Neural crest cell (in vitro differentiated cells): ENCODE measurements at places on chromosomes 11 and 22. TPM values are rescaled to one million over a fixed set of nuclear protein-coding genes. Genes with fewer than 3 reads are reported as not detected.

RFPL2 gene
- total RNA-seq, result 0.21 TPM in 1 of 2 replicates, not detected in the other

DNA sequence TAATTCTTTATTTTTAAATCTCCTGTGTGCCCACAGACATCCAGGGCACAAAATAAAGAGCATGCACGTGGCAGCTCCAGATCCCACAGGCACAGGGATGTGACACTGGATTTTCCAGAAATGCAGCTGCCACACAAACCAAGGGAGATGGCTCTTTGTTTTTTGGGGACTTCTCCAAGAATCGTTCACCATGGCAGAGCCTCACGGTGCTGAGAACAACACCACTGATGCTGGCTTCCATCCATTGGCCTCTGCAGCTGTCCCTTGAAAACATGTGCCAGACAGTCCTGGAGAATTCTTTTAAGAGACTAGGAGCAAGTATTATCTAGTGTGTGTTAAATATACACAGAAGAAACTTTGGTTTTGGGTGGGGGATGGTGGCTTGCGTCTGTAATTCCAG, 108.4 kb upstream of the SLC22A12 start:
- no peak overlapping the region for H3K4me3 ChIP-seq
- H3K4me1 ChIP-seq, result peaks cover 4% of the 10 kb centered on the region
- H3K36me3 ChIP-seq, result no peaks in the 10 kb centered on the region
- no peak for DNase-seq

DNA sequence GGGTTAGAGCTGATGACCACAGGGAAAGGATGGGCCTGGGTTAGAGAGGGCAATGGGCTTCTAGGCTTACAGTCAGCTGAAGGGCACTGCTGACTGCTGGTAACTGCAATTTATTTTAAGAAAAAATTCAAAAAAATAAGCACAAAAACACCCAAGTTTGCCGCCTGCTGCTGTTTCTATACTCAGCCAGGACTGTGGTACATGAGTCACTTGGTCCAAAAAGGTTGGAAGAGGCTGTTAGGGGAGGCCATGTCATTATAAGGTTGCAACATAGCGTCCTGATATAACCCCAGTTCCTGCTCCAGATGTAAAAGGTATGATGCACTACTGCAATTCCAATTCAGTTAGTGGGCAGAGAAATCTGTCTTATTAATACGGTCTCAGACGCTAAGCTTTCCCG, 98.9 kb downstream of the ETS1 start:
- no peak for DNase-seq
- H3K4me1 ChIP-seq, result no peaks in the 10 kb centered on the region
- peaks cover 11% of the 10 kb centered on the region for H3K36me3 ChIP-seq
- no peak overlapping the region for H3K4me3 ChIP-seq

DNA sequence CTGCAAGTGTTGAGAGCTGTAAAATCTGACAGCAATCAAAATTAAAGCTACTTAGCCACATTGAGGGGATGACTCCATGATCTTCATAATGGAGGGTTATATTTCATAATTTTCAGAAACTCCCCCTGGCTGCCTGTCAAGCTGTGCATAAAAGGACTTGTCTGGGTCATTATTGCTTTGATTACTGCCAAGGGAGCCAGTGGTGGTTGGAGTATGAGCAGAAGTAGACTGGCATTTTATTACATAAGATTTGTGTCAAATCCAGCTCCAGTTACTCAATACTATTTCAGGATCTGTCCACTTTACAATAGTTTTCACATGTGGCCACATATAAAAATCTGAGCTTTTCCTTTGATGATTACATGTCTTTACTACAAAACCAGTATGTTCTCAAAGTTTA, 108.9 kb upstream of the SLC5A12 start:
- no peak overlapping the region for H3K4me3 ChIP-seq
- H3K27me3 ChIP-seq, result no peaks in the 10 kb centered on the region
- no peak for DNase-seq

DNA sequence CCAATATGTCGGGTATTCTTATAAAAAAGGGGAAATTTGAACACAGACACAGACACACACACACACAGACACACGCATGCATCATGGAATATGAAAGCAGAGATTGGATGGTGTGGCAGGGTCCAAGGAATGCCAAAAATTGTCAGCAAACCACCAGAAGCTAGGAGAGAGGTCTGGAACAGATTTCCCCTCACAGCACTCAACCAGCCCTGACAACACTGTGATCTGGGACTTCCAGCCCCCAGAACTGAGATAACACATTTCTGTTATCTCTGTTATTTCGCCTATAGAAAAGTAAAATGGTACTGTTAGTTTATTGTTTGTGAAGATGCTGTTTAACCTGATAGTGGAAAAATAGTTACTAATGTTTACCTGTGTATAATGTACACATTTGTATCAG, 145.4 kb upstream of the ZBED5 start:
- H3K27me3 ChIP-seq, result peaks cover 5% of the 10 kb centered on the region
- H3K27ac ChIP-seq, result no peak overlapping the region
- H3K36me3 ChIP-seq, result no peaks in the 10 kb centered on the region
- H3K4me1 ChIP-seq, result peaks cover 10% of the 10 kb centered on the region
- no peak for DNase-seq

DNA sequence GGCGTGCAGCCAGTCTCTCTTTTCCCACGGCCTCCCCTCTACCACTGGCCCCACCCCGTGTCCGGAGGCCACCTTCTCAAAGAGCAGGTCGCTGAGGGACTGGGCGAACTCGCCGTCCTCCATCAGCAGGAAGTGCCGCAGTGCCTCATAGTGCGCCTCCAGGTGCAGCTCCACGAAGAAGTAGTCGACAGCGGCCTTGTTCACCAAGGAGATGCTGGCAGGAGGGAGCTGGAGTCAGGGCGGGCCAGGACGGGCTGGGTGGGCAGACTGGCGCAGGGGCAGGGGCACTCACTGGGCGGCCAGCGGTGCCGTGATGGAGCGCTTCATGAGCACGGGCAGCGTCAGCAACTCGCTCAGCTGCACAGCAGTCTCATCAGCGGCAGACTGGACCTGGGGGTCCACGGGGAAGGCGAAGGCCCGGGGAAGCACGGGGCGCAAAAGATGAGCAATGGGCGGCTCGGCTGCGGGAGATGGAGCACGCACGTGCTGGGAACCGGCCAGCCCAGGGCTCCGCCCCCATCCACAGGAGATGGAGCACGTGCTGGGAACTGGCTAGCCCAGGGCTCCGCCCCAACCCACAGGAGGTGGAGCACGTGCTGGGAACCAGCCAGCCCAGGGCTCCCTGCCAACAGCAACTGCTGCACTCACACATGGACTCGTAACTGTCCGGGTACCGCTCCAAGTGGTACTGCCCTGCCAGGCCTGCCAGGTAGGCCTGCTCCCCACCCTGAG, 18.4 kb downstream of the SELENOO start:
- no peak overlapping the region for H3K4me3 ChIP-seq
- no peaks in the 10 kb centered on the region for H3K4me1 ChIP-seq
- no peak overlapping the region for H3K27ac ChIP-seq

RAB36 gene
- total RNA-seq, result 13.5 and 14.4 TPM in 2 replicates

DNA sequence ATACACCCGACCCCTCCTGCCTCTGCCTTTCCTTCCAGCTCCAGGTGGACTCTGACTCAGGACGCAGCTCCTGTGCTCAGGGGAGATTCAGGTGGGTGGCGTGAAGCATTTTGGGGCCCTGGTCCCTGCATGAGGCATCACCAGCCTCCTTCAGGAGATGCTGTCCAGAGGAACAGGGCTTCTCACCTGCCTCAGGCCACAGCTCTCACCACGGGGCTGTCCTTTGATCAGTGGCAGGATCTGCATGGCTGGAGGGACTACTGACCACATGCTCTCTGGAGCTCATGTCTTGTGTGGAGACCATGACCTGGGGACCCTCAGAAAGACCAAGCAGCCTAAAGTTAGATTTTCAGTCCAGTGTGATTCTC, 58.8 kb downstream of the GGTLC2 start:
- no peaks in the 10 kb centered on the region for H3K36me3 ChIP-seq
- H3K4me3 ChIP-seq, result no peak overlapping the region
- H3K4me1 ChIP-seq, result no peaks in the 10 kb centered on the region
- no peak for DNase-seq
- H3K27me3 ChIP-seq, result peaks cover 73% of the 10 kb centered on the region
- no peak overlapping the region for H3K27ac ChIP-seq
